ENCODE measurements at places on chromosomes 4 and X.

GRCh38 chrX:11588097-11588496 lies 77.6 kb downstream of the ARHGAP6 start:
- no peak for DNase-seq

- DNase-seq = no peak
Observed at GRCh38 chr4:88792268-88792781, 94.7 kb upstream of the NAP1L5 start.

GRCh38 chr4:69999420-69999819 lies 3.7 kb downstream of the STATH start:
- no peak for DNase-seq

DNA sequence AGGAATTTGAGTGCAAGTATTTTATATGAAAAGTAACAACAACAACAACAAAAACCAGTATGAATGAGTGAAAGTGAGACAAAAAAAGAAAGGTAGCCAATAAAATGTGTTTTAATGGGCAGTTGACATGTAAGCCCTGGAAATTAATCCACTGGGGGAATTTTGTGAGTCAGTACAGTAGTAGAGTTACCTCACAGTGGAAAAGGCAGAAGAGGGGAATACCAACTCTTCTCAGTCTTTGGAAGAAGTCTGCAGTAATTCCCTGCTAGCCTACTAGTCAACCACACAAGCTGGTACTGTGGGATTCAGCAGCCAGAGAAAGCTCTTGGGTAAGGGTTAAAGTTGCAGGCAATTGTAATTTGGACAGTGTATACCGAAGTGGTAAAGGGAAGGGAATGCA lies 76.3 kb upstream of the IL15 start:
- no peak for DNase-seq
